Fibroblast of skin of scalp (primary cell): ENCODE measurements at places on chromosomes 5 and 9.

DNA sequence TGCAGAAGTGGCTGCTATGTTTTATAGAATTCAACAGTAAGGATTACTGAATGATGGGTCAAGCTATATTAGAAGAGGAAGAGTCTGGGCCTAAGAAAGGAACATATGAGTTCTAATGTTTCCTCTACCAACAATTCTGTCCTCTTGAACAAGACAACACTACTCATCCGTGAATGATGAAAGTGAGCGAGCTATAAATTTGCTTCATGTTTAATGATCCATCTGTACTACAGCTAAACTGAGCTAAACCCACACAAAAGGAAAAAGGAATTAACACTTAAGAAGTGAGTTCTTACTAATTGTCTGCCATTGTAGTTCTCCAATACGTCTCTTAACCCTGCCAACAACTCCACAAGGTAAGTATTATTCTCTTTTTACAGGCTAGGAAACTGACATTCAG, 204.4 kb downstream of the GLIS3 start:
- DNase-seq, result no peak

DNA sequence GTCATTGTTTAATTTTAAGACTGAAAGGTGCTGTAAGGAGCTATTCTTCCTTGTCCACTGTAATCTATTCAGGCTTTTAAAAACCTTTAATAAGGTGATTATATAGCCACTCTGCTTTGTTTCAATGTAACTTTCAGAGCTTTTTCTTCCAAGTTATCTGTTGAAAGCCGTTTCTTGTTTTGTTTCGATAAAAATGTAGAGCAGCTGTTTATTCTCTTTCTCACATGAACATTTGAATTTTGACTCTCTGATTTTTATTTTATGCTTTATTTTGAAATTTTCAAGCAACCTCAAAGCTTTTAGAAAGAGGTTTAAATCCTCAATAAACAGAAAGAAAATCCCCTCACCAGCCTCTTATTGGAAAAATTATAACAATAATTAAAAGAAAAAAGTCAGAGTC, 47.2 kb downstream of the CPEB4 start:
- DNase-seq, result no peak

DNA sequence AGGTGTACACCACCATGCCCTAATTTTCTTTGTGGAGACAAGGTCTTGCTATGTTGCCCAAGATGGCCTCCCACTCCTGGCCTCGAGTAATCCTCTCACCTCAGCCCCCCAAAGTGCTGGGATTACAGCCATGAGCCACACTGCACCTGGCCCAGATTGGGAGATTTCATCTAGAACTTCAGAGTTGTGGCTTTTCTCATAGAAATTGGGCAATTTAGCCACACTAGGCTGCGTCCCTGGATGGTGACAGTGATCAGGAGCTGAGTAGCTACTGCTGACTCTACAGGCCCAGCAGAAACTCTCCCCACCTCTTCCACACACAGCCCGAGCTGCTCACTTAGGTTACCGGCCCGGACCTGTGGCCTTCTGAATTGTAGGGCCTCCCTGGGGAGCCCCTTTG, 7.7 kb downstream of the PFN3 start:
- no peak for DNase-seq

- no peak for DNase-seq
Observed at GRCh38 chr5:124054564-124054963, 542.6 kb downstream of the CSNK1G3 start.
